ENCODE measurements at places on chromosomes 6 and 20.

DNA sequence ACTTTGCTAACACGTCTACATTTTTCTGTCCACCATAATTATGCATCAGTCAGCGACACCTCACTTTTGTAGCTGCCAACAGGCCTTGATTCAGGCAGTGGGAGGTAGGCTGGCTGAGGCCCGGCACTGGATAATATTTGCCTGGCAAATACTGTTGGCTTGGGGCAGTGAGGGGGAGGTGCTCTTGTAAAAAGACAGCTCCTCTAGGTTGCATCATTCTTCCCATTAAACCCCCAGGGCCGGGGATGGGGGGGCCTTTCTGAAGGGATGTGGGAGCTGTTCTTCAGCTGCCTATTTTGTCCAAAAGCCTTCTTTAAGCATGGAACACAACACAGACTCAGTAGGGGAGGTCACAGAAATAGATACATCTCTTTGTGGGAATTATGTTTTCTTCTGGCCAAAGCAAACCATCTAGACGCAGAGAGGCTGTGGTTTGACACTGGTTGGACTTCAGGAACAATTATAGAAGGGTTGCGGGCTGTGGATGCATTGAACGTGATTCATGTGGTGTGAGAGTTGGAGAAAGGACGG, 338.3 kb upstream of the NT5E start:
- DNase-seq, result no peak

DNA sequence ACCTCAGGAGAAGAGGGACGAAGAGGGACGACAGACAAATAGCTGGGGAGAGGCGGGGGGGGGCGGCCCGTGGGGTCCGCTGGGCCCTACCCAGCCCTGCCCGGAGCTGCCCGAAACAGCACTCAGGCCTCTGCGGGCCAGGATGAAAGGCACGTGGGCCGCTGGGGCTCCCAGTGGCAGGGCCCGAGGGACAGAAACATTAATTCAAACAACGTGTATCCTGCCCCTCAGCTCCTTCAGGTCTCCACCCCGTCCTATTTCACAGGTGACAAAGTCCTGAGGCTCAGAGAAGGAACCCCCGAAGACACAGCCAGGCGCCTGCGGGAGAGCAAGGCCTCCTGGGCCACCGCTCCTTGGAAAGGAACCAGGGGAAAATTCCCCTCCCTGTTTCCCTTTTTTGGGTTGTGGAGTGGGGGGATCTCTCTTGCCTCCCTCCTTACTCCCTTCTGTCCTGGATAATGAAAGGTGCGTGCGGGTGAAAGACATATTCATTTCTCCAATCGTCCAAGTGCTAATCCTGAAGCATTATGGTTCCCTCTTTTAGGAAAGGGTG, 93.3 kb downstream of the RNASET2 start:
- no peak for DNase-seq

- no peak for DNase-seq
Observed at GRCh38 chr6:110173506-110174132, 5.9 kb downstream of the WASF1 start.

- DNase-seq, result no peak
Observed at GRCh38 chr6:6402006-6402405, 81.5 kb upstream of the F13A1 start.

- DNase-seq, result no peak
Observed at GRCh38 chr6:145948878-145949613, 15.1 kb downstream of the SHPRH start.

- DNase-seq, result no peak
Observed at GRCh38 chr6:35028781-35029769, 112.1 kb downstream of the TCP11 start.

DNA sequence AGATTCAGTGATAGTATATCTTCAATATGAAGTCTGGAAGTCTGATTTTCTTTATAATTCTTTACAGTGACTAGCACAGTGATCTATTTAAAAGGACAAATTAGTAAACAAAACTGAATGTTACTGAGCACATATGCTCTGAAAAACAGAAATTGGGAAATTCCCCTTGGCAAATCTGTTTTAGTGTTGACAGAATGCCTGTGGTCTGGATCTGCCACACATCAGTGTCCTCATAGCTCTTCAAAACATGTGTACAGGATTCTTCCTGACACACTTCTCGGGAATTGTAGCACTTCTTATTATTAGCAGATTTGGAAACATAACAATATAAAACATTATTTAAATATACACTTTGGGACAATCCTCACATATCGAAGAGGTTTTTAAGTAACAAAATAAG, 354.3 kb downstream of the COL12A1 start:
- DNase-seq, result no peak

GRCh38 chr6:157879873-157880254, 56.8 kb downstream of the SNX9 start:
- DNase-seq, result no peak

- DNase-seq, result no peak
Observed at GRCh38 chr20:60040471-60041162, 82.4 kb downstream of the CDH26 start.

DNA sequence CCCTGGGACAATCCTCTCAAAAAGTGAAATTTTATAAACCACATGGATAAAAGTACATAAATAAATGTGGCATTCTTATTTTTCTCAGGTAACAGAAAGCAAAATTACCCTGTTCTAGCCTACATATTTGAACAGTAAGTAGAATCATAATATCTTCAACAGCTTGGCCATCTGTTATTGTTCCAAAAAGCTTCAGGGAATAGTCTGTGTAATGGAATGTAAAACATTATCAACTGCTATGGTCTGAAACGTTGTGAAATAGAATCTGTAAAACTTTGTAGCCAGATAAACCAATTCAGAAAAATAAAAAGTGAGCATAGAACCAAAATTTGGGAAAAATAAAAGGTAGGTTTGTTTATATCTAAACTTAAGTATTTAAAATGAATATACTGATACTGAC, 114.7 kb downstream of the THEMIS start:
- DNase-seq, result no peak

DNA sequence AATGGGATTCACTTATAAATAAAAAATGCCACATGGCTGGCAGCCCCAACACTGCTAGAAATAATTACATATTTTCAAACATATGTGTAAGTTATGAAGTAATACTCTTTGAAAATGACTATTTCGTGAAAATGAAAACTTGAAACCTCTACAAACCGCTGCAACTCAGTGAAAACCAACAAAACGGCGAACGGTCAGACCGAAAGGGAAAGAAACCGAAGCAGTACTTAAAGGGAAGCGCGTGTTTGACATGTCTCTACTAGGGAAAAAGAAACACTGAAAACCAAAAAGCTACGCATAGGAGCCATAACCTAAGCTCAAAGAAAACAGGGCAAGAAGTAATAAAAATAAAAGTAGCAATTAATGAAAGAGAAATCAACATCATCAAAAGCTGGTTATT, 121.0 kb upstream of the GGTLC1 start:
- DNase-seq, result no peak

DNA sequence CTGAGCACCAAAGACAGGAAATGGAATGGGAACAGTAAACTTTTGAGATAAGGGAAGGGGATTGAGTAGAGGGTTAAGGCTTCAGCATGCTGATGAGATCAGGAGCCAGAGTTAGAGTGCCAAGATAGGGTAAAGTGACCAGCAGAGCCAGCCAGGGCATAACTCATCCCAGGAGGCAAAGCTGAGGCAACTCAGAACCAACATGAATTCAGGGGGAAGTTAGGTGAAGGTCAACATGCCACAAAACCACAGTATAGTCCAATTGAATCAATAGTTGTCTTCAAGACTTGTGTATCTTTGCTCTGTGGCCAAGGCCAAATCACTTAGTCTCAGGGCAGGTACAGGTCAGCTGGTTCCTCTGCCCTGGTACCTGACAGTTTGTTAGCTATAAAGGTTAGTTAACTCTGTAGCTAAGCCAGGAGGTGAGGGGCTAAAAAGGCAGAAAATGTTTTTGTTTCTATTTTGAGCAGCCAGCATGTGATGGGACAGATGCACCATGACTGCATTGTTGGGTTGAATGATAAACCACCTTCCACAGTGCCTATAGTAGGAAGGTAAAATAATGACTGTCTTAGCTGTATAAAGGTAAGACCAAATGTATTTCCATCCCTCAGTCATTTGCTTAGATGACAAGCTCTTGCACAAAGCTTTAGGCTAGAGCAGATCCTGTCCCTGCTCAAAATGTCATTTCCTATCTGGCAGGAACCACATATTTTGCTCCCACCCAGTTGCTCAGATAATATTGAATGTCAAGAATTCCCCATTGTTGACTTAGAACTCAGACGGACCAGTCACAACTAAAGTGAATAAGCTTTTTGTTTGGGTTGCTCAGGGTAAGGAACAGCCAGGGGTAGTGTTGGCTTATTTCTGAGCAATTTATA, 15.8 kb downstream of the RNF8 start:
- no peak for DNase-seq

DNA sequence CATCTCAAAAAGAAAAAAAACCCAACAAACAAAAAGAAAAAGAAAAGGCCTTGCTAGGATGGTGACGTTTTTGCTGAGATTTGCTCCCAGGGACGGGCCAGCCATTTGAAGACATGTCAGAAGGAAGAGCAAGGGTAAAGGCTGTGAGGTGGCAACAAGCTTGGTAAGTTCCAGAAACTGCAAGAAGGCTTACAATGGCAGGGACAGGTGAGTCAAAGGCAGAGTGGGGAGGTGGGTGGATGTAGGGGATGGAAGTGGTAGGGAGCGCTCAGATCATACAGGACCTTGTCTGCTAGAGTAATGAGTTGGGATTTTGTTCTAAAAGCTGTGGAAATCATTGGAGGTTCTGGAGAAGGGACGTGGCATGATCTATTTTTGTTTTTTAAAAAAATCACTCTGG, 4.3 kb downstream of the KIF3B start:
- DNase-seq, result no peak

DNA sequence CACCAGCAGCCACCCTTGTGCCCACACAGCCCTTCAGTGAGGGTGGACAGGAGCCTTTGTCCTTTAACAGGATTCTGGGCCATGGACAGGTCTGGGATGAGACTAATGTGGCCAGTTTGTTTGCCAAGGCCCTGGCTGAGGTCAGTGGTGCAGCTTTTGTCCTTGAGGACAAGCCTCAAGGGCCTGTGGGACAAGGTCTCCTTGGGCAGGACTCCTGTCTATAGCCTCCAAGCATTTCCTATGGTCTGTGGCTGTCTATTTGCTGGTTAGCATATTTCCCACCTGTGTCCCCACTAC, 44.1 kb downstream of the SUN5 start:
- DNase-seq, result no peak

GRCh38 chr6:45441851-45442453, 64.2 kb upstream of the SUPT3H start:
- no peak for DNase-seq

GRCh38 chr6:48706310-48706709, 595.3 kb upstream of the PTCHD4 start:
- DNase-seq, result no peak

DNA sequence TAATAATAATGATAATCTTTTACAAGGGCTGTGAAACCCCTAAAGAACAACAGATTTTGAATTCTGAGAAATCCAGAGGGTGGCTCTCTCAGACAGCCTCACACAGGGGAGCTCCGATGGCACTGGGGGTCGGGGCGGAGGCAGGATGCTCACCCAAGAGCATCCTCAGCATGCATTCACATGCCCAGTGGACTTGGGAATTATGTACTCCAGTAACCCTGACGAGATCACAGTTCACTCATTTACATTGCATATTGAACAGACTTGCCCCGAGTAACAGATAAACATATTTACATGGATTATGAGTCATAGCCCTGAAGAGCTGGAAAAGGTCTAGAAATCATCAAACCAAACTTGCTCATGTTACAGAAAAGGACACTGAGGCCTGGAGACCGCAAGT, 482.7 kb upstream of the JARID2 start:
- DNase-seq, result no peak

- no peak for DNase-seq
Observed at GRCh38 chr6:42028234-42029061, 21.9 kb upstream of the TAF8 start.

DNA sequence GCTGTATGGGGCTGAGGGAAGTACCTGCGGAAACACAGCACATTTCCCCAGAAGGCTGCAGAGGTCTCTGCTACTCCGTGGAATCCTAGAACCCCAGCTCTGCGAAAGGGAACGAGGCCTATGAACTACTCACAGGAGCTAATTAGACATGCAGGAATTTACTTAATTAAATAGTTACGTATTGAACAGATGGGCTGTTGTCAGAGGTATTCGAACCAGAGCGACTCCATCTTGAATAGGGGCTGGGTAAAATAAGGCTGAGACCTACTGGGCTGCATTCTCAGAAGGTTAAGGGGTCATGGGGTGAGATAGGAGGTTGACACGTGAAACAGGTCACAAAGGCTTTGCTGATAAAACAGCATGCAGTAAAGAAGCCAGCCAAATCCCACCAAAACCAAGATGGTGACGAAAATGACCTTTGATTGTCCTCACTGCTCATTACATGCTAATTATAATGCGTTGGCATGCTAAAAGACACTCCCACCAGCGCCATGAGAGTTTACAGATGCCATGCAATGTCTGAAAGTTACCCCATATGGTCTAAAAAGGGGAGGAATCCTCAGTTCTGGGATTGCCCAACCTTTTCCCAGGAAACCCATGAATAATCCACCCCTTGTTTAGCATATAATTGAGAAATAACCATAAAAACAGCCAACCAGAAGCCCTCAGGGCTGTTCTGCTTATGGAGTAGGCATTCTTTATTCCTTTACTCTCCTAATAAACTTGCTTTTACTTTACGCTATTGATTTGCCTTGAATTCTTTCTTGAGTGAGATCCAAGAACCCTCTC, 14.7 kb upstream of the SSTR4 start:
- DNase-seq, result no peak

GRCh38 chr6:70549327-70549726, 17.4 kb upstream of the SDHAF4 start:
- DNase-seq, result no peak

DNA sequence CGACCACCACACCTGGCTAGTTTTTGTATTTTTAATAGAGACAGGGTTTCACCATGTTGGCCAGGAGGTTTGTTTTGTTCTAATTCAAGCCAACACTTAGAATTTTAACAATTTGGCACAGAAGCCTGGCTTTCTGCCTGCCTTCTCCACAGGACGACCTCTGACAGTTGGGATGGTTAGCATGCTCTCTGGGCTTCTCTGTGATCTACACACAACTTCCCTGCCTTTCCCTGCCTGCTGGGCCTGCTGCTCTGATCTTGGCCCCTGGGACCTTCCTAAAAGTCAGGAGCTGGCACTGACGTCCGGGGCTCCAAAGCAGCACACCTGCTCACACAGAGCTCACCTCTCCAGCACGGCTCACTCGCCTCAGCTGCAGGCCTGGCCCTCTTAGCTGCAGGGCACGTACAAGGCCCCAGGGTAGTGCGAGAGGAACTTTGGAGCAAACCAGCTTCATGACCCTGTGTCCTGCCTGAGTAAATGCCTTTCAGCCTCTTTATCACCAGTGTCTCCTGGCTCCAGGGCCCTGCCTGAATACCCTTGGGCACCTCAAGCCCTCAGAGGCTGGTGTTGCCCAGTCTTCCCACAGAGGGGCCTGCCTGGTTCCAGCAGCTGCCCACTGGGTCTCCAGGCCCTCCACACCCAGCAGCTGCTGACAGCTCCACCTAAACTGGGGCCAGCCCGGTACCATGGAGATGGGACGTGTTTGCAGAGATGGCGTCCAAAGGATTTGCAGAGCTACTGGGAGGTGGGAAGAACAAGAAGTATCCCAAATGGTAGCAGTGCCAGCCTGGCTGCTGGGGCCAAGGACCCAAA, 96.0 kb downstream of the PSMB1 start:
- DNase-seq, result no peak

GRCh38 chr6:170124150-170124549, 166.7 kb downstream of the DLL1 start:
- DNase-seq, result no peak

Measured in cortex of kidney (tissue), 1 donor.